RWPE1 (cell line): ENCODE measurements at places on chromosomes 1 and 21.

DNA sequence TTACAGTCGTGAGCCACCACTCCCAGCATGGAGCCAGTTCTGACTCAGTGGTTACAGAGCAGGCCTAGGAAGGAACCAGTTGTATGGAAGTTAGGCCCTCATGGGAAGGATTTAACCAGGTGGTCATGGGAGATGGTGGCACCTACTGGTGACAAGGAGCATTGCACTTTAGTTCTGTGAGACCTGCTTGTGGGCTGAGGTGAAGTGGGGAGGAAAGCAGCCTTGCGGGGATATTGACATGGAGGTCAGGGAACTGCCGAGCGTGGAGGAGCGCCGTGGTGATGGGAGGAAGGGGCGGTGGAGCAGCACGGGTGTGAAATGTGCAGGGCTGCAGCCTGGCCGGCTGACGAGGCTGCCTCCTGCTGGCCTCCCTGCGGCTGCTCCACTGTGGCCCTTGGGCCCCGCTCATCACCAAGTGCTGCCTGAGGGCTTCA lies 100.4 kb downstream of the GALNT2 start:
- DNase-seq = peak; percentile 55

DNA sequence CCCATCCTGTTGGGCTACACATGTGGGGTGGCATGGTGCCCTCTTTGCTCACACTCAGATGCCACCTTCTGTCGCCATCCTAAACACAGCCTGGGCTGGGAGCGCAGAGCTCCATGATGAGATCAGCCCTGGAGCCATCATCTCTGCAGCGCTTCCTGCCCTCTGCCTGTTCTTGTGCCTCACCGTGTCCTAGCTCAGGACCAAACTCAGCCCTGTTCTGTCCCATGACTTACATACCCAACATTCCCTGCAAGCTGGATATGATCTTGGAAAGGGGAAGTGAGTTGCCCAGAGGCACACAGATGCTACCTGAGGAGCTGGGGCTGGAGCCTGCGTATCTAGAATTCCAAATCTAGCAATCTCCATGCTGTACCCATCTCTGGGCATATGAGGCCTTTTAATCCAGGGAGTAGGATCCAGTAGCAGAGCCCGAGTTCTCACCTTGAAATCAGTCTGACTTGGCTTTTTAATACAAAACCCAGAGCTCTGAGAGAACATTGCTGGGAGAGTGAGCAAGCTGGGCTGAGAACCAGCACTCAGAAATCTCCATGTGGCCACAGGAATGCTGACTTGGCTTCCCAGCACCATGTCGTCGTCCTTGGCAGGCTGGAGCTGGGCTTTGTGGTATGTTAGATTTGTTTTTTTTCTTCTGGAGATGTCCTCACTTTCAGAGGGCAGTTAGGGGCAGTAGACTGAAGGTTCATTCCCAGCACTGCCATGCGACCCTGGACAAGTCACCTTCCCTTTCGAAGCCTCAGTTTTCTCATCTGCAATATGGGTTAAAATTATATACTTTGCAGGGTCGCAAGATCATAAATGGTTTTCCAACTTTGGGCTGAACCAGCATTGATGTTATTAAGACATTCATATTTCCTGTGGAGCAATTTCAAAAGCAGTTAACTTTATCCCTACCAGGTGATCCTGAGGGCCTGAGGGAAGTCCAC lies 2.6 kb downstream of the ALPL start:
- no peak for DNase-seq

GRCh38 chr1:181953596-181953995 lies 107.9 kb downstream of the ZNF648 start:
- DNase-seq = no peak

DNA sequence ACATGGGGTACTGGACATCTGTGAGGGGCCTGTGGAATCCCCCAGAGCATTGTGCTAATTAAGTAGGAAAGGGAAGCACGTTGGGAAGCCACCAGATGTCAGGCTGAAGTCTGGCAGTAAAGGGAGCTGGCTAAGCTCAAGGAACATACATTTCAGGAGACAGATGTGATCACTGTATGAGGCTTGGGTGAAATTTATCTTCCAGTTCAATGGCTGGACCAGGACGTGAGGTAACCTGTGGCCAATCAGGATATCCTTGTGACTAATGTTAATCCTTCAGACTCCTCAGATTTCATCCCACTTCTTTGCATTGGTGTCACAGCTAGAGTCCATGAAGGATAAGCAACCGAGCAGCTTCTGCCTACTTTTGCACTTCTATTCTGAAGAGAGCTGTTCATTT lies 110.2 kb upstream of the APP start:
- no peak for DNase-seq

GRCh38 chr1:205283270-205284147 lies 38.0 kb downstream of the NUAK2 start:
- no peak for DNase-seq

- no peak for DNase-seq
These were observed 69.5 kb downstream of the PIK3CD start for GRCh38 chr1:9720785-9721605.
